NCI-H1436 treated with DMSO at 0.1 percent for 48 hours (cell line): ENCODE measurements at places on chromosomes 2 and 18.

GRCh38 chr2:69065735-69066336, 52.9 kb downstream of the ANTXR1 start:
- DNase-seq, result no peak

GRCh38 chr2:168348076-168348475, 100.7 kb upstream of the STK39 start:
- DNase-seq, result no peak

DNA sequence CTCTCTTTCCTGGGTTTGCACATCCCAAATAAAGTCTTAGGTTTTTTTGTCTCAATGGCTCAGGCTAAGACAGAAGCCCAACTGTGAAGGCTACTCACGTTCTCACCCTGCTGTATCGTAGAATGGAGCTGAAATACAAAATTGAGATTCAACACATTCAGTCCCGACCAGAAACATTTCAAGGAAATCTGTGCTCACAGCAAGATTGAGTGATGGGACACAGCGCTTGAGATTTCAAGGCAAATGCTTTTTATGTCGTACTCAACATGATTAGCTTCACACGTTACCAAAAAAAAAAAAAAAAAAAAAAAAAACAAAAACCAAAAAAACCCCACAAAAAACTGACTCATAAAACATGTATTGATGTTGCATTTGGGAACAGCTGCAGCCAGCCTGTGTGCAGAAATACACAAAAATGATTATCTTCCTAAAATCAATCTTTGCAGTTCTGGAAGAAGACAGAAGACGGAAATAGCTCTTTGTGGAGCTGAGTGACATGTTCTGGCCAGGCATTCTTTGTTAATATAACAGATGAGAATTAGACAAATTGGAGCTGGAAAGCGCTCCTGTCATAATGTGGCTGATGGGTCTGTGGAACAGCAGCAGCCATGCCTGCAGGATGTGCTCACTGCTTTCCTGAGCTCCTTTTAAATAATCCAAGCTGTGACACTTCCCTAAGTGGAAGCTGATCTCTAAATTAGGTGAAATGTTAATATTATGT, 453.2 kb downstream of the LPIN1 start:
- DNase-seq, result no peak

GRCh38 chr2:27041752-27042151, 9.0 kb downstream of the TMEM214 start:
- DNase-seq, result no peak

GRCh38 chr2:239380831-239381708, 19.8 kb downstream of the HDAC4 start:
- DNase-seq, result no peak

DNA sequence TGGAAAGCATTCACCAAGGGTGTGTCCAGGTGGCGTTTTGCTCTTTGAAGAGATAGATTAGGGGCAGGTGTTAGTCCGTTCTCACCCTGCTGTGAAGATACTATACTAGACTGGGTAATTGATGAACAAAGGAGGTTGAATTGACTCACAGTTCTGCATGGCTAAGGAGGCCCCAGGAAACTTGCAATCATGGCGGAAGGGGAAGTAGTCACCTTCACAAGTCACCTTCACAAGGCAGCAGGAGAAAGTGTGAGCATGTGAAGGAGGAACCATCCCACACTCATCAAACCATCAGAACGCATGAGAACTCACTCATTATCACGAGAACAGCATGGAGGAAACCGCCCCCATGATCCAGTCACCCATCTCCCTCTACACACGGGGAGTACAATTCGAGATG, 135.7 kb upstream of the NFATC1 start:
- DNase-seq, result no peak

DNA sequence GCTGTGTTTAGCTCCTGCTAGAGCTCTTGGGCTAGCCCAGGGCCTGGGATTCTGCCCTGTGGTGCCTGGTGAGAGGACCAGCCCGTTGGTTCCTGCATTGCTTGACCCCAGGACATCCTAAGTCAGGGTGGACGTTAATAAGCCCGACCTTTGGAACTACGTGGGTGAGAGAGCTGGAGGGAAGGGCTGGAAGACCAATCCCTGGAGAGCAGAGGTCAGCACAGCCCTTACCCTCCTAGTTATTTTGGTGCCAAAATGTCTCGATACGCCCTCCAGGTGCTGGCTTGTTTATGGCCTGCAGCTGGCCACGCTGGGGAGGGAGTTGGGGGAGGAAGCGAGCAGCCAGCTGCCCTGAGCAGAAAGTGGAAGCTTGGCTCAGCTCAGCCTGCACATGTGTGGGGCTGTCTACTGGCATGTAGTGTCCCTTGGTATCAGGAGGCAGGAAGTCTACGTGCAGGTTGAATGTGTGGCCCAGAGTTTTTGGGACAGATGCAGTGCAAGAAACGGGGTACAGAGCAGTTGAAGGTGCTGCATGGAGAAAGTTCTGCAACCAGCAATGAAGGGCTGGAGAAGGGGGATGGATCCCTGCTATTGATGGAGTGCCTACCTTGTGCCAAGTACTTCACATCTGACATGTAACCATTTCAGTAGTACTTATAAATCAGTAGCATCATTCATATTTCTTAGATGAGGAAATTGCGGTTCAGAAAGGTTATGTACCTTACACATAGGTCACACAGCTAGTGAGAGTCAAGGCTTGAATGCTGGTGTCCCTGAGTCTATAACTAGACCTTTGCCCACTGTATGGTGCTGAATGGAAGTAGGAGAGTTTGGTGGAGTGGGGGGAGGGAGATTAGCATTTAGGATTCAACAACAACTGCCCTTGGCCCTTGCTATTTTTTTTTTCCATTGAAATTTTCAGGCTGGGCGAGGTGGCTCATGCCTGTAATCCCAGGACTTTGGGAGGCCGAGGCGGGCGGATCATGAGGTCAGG, 5.0 kb upstream of the DGKD start:
- no peak for DNase-seq

GRCh38 chr2:70919672-70920366, 15.9 kb upstream of the ATP6V1B1 start:
- DNase-seq, result no peak

GRCh38 chr2:16633621-16634430, 31.8 kb downstream of the CYRIA start:
- no peak for DNase-seq

GRCh38 chr2:124018890-124019289, 6.2 kb upstream of the CNTNAP5 start:
- no peak for DNase-seq

DNA sequence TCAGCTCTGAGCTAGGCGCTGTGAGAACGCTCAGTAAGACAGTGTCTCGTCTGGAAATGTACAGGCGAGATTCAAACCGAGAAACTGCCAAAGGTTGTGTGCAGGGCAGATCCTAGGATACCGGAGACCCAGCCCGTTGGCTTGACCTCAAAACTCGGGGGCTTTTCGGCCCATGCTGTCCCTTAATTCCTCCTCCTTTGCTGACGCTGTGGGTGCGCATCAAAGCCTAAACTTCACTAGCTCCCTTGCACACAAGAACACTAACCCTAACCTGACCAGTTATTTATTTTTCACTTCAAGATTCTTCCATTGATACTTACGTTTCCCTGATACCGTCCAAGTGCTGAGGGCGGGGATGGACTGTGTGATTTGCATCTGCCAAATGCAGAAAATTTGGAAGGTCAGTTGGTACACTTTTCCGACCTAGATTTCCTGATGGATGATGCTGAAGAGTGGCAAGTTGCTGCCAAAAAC, 1.0 kb upstream of the AAK1 start:
- DNase-seq, result no peak

DNA sequence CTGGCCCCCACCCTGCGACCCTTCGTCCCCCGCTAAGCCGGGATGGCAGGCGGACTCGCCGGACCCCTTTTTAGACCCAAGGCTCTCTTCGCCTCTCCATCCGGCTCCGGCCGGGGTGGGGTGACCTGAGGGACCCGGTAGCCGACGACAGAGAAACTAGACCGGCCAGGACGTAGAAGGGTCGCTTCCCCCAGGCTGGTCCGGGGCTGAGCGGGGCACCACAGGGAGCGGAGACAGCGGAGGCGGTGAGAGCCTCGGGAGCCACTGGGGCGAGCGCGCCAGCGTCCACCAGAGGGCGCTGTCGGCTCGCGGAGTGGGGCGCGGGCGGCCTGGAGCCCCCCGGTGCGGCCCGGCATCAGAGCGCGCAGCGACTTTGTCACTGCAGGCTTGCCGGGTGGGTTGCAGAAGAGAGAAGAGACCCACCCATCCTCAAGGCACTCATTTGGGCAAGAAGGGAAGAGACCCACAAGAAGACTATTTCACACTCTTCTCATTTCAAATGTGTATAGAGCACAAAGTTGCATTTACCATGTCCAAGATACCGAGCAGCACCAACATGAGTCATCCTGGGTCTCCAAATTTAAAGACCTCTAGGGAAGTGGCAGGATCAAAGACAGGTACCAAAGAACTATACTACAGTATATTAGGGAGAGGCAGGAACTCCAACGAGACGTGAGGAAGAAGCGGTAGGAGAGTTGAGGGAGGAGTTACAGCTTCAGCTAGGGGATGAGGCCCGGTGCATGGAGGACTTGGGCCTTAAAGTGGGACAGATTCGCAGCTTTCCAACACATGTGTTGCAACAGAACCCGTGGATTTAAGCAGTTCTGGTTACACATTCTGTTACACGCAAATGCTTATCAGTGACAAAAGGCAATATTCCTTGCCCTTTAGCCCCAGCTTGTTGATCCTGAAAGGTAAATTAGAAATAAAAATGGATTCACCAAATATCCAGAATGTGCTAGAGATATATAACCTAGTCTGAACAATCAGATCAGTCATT, 7.6 kb upstream of the PRKCE start:
- DNase-seq, result no peak

DNA sequence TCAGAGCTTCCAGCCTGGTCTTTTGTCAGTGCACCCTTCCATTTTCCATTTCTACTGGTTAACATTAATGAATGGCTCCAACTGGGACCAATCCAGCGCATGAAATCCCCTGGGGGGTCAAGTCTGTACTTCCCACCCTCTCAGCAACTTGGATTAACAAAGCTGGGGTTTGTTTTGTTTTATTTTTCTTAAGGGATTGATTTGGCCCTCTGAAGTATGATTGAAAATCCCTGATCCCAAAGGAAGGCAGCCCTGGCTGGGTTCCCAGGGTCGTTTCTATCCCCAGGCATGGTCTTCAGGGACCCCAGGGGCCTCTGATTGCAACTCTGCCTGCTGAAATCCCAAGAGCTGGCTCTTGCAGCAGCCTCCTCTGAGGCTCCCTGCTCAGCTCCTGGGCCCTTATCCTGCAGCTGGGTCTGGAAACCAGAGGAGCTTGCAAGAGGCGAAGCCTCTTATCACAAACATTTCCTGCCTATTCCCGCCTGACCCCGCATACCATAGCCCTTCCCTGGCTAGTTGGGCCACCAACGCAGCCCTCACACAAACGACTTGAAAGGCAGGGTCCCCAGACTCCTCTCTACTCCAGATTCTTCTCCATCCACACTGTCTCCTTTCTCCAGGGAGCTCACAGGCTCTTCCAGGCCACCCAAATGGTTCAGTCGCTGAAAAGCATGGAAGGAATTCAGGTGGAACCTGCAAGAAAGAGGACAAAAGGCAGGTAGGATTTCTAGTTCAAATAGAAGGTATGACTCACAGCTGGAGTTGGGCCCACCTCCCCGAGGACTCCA, 109.7 kb upstream of the PKDCC start:
- DNase-seq, result no peak

DNA sequence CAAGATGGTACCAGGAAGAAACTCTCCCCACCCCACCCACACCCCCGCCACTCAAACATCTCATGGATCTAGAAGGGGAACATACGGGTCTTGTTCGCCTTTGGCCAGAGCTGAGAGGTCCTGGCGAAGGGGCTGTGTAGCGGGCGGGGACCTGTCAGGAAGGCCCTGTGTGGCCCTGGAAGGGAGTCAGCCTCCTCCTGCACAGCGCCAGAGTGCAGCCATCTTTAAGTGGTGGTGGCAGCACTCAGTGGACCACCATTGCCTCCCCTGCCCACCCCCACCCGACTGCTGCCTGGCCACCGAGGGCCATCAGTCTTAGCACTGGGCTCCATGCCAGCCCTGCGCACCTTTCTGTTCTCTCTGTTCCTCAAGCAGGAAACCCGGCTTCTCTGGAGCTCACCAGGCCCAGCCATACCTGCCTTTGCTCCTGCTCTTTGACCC, 11.6 kb upstream of the FAHD2A start:
- DNase-seq, result no peak

DNA sequence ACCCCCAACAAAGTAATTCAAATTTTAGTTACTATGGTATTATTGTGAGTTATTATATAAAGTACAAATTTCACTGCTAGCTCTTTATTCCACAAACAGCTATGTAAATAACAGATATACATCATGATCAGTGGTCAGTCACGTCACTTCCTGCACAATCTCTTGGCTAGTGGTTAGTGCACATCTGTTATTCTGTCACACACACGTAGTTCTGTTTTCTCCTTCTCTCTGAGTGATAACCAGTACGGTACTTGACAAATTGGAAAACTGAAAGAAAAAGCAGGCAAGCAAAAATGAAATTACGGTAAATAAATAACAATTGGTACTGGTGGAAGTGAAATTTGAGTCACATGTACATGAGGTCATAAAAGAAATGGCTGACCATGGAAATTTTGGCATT, 728.7 kb downstream of the CCDC85A start:
- DNase-seq, result no peak

DNA sequence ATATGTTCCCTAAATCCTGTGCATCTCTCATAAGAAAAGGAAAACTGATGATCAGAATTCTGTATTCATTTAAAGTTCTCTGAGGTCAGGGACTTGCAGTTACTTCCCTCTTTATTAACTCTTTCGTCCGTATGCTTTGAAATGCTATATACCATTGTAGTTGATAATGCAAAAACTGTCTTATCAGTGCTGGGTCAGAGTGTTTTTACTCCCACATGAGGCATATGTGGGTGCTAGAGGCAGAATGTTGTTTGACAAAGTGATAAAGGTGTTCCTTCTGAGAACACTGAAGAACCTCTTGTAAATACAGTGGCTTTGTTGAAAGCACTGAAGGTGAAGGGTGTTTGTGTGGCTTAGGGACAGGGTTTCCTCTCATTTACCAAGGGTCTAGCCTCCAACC, 136.5 kb upstream of the NFATC1 start:
- no peak for DNase-seq

DNA sequence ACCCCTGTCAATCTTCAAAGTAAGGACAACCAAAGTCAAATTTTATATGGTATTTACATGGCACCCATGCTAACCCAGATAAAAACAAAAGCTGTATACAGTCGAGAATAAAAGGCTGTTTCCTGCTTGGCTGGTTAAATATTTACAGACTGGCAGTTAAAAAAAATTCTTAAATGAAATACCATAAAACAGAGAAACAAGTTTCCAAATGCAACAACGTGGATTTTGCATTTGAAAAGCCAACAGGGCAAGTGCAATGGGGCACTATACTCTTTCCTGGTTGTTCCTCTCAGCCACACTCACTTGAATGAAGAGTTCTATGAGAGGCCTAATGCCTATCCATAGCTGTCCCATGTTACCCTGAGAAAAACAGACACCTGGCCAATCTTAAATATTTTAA, 6.1 kb upstream of the NR4A2 start:
- no peak for DNase-seq

- DNase-seq, result no peak
Observed at GRCh38 chr2:138274421-138275291, 226.9 kb upstream of the SPOPL start.
